LoVo (cell line): ENCODE measurements at places on chromosomes 11 and 22.

- DNase-seq = no peak
These were observed 10.6 kb upstream of the DGKZ start for GRCh38 chr11:46336563-46337180.

- no peak for DNase-seq
These were observed 68.5 kb upstream of the IGLL5 start for GRCh38 chr22:22818861-22819855.

- peak; percentile 1 for DNase-seq
These were observed 30.7 kb upstream of the ARFGAP3 start for GRCh38 chr22:42887523-42888507.

DNA sequence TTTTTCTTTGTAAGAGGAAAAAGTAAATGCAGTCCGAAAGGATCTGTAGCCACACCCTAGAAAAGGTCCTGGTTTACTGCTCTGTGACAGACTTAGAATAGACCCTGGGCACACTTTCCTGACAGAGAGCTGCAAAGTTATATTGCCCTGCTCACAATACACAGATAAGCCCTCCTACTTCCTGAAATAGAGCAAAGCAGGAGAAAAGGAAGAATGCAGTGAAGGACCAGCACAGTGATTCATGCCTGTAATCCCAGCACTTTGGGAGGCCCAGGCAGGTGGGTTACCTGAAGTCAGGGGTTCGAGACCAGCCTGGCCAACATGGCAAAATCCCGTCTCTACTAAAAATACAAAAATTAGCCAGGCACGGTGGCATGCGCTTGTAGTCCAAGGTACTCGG lies 2.2 kb downstream of the CYB561A3 start:
- DNase-seq = no peak

- peak; percentile 16 for DNase-seq
These were observed 66.3 kb downstream of the C11orf91 start for GRCh38 chr11:33634291-33634834.

GRCh38 chr11:7031471-7031871 lies 11.2 kb downstream of the NLRP14 start:
- no peak for DNase-seq

GRCh38 chr11:24567380-24567779 lies 70.5 kb downstream of the LUZP2 start:
- DNase-seq = no peak

- DNase-seq = no peak
These were observed 12.8 kb upstream of the TRMU start for GRCh38 chr22:46322711-46323110.

GRCh38 chr11:80937842-80938241 lies 1497.0 kb upstream of the TENM4 start:
- no peak for DNase-seq

GRCh38 chr11:123351375-123351774 lies 78.7 kb upstream of the GRAMD1B start:
- DNase-seq = no peak

- DNase-seq = no peak
These were observed 14.5 kb downstream of the SEPTIN3 start for GRCh38 chr22:41983513-41984405.

DNA sequence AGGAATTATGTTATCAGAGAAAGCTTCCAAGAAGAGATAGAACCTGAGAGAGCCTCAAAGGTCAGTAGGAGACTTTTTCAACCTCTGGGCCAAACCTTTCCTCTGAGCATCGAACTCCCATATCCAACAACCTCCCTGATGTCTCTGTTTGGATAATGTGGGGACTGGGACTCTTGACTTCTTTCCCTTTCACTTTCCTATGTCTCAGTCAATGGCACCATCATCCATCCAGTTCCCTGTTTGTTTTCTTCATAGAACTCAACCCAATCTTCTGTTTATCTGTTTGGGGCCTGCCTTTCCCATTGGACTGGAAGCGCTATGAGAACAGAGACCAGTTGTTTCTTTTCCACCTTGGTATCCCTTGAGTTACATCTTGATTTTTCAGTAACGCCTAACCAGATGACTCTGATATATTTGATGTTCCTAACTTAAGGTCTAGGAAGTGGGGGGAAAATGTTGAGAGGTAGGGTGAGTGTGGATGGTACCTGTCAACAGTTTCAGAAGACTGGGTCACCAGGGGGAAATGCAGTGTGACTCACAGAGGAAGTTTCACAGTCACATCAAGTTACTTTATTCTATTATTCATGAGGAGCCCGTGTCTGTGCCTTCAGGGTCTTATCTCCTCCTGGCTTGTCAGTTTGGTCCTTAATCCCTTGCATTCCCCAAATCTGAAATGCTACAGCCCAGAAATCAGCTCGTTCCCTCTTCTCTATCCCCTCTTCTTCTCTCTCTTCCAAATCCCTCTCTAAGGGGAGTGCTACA lies 4.5 kb upstream of the KCNE3 start:
- no peak for DNase-seq

DNA sequence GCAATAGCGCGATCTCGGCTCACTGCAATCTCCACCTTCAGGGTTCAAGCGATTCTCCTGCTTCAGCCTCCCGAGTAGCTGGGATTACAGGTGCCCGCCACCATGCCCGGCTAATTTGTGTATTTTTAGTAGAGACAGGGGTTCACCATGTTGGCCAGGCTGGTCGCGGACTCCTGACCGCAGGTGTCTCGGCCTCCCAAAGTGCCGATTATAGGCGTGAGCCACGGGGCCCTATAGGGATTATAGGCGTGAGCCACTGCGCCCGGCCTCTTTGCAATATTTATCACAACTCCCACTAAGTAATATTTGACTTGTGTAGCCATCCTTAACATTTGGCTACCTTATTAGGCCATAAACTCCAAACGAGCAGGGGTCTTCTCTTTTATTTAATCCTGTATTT lies 879 bp upstream of the CUL5 start:
- DNase-seq = no peak

DNA sequence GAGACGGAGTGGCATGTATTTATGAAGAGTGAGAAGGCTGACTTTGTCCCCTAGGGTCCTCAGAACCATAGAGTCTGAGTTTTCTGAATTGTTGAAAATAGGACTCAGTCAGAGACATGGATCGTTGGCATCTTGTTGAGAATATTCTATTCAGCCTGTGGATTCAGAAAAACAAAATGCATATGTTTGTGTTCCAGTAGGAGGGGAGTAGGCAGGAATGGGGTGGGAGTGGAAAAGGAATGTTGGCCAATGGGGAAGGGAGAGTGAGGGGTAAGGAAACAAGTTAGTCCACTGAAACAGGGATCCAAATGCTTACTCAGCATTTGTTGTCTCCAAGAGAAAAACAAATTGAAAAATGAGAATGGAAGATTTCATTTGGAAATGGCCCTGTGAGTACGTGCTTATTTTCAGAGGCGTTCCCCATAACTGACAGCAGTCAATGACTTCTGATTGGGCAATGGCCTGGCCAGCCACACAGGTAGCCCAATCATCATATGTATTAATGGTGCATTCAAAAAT lies 14.7 kb downstream of the BARX2 start:
- DNase-seq = no peak

DNA sequence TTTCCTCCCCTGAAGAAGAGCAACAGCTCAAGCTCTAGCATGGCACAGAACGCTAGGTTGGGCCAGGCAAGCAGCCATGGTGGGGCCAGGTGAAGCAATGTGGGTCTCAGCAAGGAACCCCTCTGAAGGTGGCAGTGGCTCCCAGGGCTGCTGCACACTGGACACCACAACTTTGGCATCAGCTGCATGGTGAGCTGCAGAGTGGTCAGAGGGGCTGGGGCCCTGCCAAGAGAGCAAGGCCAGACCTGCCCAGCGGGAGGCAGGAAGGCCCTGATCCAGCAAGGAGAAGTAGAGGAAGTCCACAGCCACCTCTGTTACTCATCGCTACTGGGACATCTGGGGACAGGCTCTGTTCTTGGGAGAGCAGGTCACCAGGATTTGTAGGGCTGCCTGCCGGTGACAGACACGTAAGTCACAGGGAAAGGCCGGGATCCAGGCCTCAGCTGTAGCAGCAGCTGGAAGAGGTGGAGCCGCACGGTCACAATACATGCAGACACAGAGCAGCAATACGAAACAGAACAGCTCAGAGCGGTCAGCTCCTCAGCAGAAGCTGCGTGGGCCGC lies 12.4 kb downstream of the CYB561A3 start:
- no peak for DNase-seq

GRCh38 chr11:34432822-34433221 lies 5.9 kb upstream of the CAT start:
- DNase-seq = no peak

- no peak for DNase-seq
These were observed 14.5 kb downstream of the USP35 start for GRCh38 chr11:78203184-78203583.

- no peak for DNase-seq
These were observed 249.1 kb downstream of the TTC28 start for GRCh38 chr22:28430466-28431025.

DNA sequence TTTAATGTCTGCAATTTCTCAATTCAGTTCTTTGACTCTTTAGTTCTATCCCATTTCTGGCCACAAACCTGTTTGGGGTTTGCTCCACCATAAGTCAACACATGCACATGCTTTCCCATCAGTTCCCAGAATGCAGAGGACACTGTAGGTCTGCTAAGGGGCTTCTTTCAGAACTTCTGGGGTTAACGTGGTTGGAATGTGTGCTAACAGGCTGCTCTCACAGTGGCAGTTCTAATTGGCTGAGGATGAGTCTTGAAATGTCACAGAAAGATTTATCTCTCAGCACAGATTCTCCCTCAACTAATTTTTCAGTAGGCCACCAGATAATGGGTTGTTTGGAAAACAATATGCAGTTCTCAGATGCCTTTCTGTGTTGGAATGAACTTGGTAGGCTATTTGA lies 703.4 kb downstream of the NTM start:
- no peak for DNase-seq

GRCh38 chr11:2002042-2002776 lies 4.6 kb upstream of the H19 start:
- DNase-seq = no peak

DNA sequence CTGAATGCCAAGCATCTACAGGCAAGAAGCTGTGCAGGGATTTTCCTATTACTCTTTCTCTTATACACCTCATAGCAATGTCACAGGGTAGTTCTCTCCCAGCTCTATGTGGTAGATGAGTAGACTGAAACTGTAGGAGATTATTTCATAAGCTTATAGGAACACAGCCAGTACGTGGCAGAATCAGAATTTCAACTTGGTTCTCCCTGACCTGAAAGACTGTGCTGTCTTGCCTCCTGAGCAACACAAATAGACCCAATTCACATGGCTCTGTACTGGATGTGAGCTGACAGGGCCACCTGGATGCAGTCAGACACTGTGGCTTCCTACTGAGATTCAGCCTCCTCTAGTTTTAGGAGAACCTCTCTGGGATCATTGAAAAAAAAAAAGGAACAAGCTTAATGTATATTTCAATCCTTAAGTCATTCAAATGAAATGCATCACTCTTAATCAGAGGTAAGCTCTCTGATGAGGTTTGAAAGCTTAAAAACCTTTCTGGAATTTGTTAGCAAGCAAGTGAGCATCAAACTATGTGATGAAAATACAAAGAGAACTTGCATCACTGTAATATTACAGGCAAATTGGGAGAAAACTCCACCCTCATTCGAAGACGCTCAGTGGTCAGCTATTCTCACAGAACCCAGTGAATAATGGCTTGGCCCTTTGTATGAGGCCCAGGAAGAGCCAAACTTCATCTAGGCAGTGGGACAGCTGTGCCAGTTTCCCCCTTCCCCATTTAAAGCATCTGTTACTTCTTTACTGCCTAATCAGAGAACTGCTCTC lies 1039.3 kb downstream of the NTM start:
- no peak for DNase-seq

- DNase-seq = no peak
These were observed 148.2 kb downstream of the PARVA start for GRCh38 chr11:12525466-12526055.
